ENCODE measurements at places on chromosomes 3 and 15. TPM values are rescaled to one million over a fixed set of nuclear protein-coding genes. Genes with fewer than 3 reads are reported as not detected.
A peak's percentile ranks its signal among the peaks of the same experiment; 100 is the strongest.

DNA sequence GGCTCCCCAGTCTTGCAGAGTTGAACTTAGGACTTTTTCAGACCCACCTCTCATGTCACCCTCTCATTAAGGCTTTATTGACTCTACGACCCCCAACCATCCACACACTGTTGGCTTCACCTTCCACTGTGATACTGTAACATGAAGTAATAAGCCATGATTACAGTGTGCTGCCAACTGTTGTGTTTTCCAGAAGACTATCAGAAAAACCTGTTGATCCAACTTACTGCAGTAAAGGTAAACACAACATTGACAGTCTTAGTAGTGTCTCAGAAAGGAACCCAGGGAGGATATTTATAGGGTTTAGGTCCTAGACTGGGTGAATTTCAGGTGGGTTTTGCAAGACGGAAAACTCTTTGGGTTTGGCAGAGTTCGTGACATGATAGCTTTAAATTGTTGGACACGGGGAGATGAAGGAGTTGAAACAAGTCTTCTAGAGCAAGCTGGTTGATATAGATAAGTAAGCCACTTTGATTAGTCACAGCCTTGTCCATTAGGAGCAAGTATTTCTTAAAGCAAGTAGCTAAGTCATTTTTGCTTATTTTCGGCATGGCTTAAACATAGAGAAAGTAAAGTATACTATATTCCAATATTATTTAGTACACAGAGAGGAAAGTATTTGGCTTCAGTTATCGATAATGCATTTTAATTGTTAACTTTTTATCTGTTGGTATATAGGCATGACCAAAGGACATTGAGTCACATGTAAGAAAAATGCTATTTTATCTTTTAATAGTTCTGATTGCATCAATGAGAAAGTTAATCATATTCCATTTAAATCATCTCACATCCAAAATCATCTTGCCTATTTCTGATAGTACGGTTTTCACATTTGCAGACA lies 2.4 kb upstream of the COL6A5 start:
- no peak for DNase-seq

DNA sequence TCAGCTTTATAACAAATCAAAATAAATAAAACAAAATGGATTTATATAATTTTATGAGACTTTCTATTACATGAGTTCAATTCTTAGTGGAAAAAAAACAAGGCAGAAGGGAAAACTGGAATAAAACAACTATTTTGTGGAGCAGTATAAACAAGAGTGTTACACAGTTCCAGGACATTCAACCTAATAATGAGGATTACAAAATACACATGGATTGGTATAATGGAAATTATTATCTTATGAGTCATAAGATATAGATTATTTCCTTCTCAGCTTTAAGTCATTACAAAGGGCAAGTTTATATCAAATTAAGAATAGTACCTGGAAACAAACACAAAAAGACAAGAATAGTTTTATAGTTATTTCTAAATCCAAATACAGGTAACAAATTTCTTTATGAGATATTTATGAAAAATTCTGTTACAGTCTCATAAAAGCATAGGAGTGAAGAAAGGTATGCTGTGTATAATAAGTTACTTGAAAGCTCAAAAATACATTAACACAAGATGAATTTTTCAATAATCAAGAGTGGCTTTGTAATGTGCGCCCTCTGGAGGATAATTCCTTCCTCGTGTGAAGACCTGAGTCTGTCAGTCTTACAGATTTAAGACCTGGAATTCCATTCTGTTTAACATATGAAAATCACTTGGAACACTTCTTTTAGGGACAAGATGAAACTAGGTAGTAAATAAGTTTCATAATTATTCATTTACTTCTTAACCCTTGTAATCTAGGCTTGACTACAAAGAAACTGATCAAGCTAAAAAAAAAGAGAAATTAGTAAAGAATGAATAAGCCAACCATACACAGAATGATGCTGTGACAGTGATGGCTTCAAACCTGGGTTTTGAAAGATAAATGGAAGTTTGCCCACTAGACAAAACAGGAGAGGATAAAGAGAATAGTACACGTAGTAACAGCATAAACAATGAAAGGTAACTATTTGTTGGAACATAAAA lies 9.5 kb downstream of the COPS2 start:
- DNase-seq = peak; percentile 53

GRCh38 chr15:67968966-67969365 lies 85.1 kb upstream of the PIAS1 start:
- no peak for DNase-seq

DNA sequence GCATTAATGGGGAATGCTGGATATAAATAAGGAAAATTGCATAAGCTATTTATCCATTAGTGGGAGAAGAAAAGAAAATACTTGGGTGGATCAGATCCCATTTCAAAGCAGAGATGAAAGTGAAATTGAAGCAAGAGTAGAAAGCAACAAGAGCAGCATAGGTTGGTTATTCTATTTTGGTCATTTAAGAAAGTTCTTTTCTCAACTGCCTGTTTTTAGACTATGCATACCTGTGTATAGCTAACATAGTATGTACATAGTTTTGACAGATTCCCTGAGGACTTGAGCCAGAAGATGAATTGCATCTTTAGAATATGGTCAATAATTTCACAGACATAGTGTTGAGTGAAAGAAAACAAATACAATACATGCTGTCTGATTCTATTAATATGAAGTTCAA lies 29.0 kb upstream of the DENND4A start:
- no peak for DNase-seq

DNA sequence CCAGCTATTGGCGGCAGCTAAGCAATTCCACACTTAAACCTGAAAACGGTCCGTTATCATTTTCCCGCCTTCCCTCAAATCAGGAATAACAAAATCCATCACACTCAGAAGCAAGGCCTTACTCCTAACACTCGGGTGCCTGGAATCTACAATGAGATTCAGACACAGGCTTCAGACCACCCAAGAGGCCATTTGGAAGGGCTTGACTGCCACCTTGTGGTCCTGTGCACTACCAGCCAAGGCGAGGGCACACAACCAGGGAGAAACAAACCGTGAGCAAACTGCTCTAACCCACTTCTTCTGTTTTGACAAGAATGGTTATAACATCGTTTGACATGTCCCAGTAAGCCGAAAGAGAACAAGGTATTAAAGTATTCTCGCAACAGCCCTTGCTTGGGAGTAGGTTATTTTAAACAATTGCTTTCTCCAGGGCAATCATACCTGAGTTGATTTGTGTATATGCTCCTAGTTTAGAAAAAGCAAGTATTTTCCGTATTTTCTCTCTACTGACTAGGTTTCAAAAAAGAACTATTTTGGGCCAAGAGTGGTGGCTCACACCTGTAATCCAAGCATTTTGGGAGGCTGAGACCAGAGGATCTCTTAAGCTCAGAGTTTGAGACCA lies 40.1 kb upstream of the TAFA4 start:
- DNase-seq = peak; percentile 66

Gene LSAMP
- not detected for total RNA-seq

Gene ACTRT3
- total RNA-seq = 0.66 TPM

DNA sequence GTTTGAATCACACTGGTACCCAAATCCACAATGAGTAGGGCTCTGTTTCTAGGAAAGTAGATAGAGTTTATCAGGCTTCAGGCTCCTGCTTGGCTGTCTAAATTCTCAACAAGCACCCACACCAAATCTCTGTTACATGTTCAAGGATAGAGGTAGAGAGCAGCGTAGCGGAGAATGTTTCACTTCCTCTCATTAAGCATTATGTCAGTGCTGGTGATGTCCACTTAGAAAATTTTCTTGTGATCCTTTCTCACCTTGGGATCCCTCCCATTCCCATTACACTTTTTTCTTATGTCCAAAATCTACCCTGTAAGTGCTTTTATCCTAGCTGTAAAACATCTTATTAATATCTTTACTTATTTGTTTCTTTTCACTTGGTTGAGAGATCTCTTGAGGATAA lies 34.7 kb upstream of the GCSAM start:
- DNase-seq = no peak

- no peak for DNase-seq
These were observed 60.7 kb downstream of the IMPG2 start for GRCh38 chr3:101259485-101260341.
